ENCODE measurements at places on chromosomes 2 and 18. TPM values are rescaled to one million over a fixed set of nuclear protein-coding genes. Genes with fewer than 3 reads are reported as not detected.

DNA sequence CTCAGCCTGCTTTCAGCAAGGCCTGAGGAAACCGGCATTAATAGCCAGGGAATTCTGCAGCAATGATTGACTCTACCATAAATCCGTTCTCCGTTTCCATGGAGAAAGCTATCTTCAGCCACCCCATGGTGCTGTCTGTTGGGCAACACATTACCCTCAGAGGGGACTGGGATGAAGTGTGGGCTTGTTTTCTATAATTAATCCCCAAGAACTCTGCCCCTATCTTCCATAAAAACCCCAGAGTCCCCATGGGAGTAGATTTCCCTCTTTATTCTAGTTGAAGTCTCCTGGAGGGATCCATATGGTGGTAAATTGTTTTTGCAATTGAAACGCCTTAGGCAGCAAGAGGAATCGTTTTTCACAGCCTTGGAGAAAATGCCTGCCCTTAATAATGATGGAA lies 9.2 kb downstream of the G6PC2 start:
- DNase-seq: no peak

DNA sequence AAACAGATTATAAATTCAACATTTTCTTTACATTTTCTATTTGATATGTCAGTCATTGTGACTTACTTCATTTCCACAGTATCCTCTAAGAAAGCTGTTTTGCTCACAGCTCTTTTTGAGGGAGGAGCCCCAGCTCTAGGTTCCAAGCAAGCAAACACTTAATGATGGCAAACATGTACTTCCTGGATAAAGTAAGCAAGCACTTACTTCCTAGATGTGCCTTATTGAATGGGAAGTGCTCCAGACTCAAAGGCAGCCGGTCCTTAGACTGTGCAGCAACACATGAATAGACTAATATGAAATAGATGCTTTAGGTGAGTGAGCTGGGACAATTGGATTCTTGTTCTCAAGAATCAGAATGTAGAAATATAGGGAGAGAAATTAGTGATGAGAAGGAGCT lies 2149.8 kb upstream of the PIK3C3 start:
- no peak for DNase-seq

DNA sequence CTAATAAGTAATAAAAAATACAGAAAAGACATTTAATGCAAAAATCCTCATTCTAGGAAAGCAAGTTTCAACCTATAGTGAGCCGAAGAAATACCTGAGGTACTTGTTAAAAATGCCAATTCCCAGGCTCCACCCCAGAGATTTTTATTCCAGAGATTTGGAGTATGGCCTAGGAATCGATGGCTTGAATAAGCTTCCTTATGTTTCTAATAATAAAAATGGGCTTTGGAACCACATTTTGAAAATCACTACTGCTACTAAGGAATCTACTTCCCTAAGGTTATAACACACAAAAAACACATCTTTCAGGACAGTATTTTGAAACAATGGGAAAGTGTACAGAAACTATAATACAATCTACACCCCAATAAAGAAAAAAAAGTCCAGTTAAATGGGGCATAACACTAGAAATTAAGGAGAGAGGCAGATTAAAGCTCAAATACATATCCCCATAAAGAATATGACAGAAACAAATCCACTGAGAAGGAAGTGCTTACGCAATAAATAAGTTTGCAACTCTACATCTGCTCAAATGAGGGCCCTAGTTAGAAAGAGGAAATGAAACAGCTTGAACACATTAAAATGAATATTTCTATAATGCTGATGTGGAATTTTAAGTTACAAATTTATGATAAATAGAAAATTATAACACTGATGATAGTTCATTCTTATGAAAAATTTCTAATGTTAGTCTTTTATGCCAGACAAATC lies 103.7 kb downstream of the EPB41L3 start:
- DNase-seq: no peak

- DNase-seq: peak; percentile 61
Observed at GRCh38 chr2:136327162-136327852, 209.4 kb upstream of the CXCR4 start.

- no peak for DNase-seq
Observed at GRCh38 chr2:65103013-65103715, 26.7 kb downstream of the RAB1A start.

DNA sequence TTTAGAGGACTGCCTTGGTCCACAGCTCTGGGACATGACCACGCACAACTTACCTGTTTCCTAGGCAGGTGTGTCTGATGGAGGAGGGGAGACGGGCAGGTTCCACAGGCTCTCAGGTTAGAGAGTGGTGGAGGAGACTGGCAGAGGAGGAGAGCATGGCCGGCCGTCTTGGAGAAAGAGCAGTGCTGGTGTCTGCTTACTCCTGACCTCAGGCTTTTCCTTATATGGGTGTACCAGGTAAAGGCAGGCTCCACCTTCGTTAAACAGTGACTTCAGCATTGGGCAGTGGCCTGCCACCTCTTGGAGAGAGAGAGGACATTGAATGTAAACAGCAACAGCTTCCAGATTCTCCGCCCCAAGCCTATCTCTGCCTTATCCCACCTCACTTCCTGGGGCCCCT lies at the start of gene CAPN13:
CAPN13 (minus strand) TSS at position 198 of the 400 bp plus-strand sequence. CDS start 20,121 bp downstream, outside the sequence.
- DNase-seq: peak; percentile 91

DNA sequence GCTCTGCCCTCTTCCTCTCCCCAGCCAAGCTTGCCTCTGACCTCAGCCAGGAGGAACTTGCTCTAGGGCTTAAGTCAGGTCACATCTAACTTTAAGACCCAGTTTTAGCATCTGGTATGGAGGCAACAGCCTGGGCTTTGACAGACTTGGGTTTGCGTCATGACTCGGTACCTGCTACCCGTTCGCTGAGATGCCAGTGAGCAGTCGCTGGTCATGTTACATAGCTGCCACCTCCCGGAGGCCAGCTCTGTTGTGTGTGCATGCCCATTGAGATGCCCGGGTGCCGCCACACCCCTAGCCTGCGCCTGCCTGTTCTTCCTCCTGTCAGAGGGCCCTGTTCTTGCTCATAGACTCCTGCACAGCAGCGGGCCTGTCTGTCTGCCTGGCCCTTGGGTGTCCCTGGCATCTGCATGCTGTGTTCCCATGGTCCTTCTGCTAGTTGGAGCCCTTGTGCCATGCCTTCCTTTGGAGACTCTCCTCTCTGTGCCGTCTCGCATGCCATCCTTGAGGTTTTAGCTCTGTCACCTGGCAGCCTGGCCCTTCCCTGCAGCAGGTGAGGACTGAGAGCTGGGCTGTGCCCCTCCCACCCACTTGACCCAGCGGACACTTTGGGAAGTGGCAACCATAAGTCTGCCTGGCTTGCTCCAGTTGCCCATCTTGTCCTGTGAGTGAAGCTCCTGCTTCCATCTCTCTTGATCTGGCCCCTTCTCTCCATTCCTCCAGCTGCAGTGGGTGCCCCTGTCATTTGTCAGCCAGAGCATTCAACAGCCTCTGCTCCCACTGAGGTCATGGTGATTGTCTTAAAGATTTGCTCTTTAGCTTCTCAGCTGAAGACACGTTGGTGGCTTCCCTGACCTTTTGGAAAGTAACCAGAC lies 24.9 kb downstream of the ASAP2 start:
- DNase-seq: no peak

- peak; percentile 67 for DNase-seq
Observed at GRCh38 chr2:238202326-238203093, 985 bp downstream of the ILKAP start.

GRCh38 chr18:77209587-77209986 lies 40.1 kb upstream of the GALR1 start:
- DNase-seq: no peak

DNA sequence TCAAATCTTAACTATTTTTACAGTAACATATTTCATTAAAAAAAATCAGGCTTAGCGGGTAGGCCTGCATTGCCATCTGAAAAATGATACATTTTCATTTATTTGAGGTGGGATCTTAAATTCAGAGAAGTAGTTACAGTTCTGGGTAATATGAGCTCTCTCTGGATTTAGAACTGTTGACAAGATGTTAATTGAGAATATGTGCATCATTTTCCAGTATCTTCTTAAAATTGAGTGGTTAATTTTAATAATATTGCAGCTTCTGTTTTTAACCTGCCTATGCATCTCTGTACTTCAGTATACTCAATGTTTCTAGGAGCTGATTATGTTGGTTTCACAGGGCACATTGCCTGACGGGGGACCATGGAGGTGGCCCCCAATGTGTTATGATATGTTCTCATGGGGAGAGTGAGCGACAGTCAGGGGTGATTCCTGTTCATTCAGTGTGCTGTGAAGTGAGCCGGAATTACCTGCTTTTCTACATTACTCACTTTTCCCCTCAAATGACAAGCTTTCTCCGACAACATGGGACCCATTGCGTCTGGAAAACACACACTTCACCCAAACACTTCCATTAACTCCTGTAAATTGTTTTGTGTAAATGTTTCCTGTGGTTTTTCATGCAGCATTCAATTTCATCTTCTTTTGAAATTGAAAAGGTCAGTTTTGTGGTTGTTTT lies 406.2 kb downstream of the MTX2 start:
- no peak for DNase-seq

DNA sequence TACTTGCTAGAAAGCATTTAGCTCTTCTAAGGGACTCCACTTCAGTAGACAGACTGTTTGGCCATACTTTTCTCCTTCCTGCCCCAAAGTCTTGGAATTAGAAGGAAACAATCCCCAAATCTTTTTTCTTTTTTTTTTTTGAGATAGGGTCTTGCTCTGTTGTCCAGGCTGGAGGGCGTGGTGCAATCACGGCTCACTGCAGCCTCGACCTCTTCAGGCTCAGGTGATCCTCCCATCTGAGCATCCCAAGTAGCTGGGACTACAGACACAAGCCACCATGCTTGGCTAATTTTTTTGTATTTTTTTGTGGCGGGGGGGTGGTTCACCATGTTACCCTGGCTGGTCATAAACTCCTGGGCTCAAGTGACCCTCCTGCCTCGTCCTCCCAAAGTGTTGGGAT lies 6.2 kb upstream of the UGGT1 start:
- no peak for DNase-seq

DNA sequence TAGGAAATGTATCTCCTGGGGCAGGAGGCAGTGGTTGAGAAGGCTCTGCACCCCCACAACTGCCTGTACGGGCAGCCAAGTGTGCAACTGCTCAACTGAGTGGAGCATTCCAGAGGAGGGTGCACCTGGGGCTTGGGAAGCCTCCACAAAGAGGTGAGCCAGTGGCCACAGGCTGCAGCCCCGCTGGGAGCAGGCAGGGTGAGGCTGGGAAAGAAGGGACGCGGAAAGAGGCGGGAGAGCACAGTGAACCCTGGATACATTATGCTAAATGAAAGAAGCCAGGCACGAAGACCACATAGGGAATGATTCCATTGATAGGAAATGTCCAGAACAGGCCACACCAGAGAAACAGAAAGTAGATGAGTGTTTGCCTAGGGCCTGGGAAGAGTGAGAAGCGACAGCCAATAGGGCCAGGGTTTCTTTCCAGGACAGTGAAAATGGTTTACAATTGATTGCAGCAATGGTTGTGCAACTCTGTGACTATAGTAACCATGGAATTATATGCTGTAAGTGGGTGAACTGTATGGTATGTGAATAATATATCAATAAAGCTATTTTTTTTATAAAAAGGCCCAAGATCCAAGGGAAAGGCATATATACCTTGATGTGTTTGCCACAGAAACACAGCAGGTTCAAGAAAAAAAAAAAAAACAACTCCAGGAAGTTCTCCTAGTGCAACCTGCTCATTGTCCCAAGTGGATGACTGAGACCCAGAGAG lies 82.4 kb downstream of the DDX1 start:
- DNase-seq: peak; percentile 66

ARHGAP25 gene
- 2.1 TPM for total RNA-seq

MOGAT1 gene
- total RNA-seq: 0.38 TPM

SMAD7 gene
- total RNA-seq: 53.3 TPM

DLX1 gene
- not detected for total RNA-seq

DPP10 gene
- 19.2 TPM for total RNA-seq

C1GALT1C1L gene
- 0.20 TPM for total RNA-seq

ANKRD30BL gene
- total RNA-seq: not detected

CFC1 gene
- 1.4 TPM for total RNA-seq

MEP1B gene
- total RNA-seq: not detected

RSAD2 gene
- 0.75 TPM for total RNA-seq

INHA gene
- 0.48 TPM for total RNA-seq

UGT1A9 gene
- total RNA-seq: not detected
